Inflammatory macrophage (primary cell): ENCODE measurements at places on chromosomes 6 and 20.

- DNase-seq, result no peak
Observed at GRCh38 chr6:48240287-48240686, 129.3 kb upstream of the PTCHD4 start.

- no peak for DNase-seq
Observed at GRCh38 chr20:46991168-46991567, 96.5 kb downstream of the EYA2 start.

GRCh38 chr6:91464201-91464600 lies 877.3 kb upstream of the MAP3K7 start:
- DNase-seq, result no peak

- DNase-seq, result no peak
Observed at GRCh38 chr6:42279144-42279781, 61.6 kb upstream of the MRPS10 start.
